DMS79 treated with DMSO at 0.1 percent for 48 hours (cell line): ENCODE measurements at places on chromosomes 2 and 18.

DNA sequence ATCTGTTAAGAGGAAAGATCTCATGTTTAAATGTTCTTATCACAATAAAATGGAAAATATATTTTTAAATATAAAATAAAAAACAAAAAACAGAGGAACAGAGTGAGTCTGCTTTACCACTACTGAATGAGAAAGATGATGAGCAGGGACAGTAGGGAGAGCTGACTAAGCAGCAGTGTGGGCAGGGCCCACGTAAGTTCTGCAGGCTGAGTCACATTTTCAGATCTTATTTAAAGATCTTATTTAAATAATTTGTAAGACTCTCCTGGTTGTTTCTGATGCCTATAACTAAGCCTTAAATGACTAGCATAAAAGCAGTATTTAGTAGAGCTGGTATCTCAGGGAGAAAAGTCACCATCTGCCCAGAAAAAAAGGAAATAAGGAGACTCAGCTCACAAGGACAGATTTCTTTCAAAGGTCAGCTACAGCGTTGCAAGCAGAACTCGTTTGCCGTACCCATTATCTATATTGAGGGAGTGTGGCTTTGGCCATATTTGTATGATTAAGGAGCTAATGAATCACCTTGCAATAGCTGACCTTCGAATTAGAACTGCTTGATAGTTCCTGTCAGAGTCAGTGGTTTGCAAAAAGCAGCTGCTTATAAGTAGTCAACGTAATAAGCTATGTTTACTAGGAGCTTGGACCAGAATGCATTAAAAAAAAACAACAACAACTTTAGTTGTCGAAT lies 322.1 kb upstream of the CHAC2 start:
- DNase-seq, result no peak

DNA sequence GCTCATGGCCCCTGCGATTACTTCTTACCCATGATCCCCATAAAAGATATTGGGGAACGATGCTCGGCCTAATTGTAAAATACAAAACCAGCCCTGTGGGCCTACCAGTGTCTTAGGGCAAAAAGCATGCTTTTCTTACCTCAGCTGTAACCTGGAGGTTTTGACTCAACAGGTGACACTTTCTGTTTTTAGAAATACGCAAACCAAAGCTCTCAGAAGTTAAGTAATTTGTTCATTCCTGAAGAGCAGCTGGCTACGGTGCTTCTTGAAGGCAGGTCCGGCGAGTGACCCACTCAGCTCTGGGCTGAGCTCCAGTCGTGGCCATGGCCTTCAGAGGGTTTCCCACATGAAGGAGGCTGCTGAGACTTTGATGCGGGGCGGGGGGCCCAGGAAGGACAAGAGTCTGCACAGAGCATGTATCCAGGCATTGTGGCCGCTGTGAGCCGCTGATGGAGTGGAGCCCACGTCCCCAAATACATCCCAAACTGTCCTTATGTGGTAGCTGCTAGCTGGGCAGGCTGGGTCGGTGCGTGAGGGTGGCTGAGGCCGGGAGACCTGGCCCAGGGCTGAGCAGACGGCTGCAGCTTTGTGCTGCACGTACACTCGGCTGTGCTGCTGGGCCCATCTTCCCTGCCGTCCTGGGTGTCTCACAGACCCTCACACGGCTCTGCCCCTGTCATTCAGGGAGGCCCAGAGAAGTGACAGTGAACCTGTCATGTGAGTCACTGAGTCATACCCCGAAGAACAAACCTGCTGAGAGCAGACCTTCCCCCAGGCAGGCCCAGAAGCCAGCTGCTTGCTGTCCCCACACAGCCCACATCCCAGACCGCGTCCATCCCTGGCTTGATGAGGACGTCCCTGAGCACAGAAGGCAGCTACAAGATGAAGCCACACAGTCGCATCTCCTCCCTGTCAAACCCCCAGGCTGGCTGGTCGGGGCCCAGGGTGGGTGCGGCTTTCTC lies 34.1 kb downstream of the ITGB1BP1 start:
- no peak for DNase-seq

DNA sequence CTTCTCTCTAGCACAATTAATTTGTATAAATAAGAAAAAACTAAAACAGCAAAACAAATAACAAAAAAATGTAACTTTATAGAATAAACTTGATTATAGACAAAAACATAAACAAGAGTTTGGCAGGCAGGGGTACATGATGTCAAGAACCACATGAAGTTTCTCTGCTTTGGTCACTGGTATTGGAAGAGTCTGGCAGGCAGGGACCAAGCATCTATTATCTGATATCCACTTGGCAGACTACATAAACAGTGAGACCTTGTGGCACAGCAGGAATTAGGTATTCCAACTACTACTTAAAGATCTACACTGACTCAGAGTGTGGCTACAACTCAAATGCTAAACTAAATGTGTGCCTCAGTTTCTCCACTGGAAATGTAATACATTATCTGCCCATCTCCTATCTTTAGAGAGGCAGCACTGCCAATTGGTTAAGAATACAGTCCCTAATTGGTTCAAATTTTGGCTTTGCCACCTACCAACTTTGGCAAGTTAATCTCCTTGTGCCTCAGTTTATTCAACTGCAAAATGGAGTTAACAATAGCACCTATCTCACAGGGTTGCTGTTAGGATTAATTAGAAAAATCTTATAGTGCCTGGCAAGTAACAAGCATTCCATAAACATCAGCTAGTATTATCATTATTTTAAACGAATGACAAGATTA lies 2.7 kb downstream of the MAP4K3 start:
- no peak for DNase-seq

DNA sequence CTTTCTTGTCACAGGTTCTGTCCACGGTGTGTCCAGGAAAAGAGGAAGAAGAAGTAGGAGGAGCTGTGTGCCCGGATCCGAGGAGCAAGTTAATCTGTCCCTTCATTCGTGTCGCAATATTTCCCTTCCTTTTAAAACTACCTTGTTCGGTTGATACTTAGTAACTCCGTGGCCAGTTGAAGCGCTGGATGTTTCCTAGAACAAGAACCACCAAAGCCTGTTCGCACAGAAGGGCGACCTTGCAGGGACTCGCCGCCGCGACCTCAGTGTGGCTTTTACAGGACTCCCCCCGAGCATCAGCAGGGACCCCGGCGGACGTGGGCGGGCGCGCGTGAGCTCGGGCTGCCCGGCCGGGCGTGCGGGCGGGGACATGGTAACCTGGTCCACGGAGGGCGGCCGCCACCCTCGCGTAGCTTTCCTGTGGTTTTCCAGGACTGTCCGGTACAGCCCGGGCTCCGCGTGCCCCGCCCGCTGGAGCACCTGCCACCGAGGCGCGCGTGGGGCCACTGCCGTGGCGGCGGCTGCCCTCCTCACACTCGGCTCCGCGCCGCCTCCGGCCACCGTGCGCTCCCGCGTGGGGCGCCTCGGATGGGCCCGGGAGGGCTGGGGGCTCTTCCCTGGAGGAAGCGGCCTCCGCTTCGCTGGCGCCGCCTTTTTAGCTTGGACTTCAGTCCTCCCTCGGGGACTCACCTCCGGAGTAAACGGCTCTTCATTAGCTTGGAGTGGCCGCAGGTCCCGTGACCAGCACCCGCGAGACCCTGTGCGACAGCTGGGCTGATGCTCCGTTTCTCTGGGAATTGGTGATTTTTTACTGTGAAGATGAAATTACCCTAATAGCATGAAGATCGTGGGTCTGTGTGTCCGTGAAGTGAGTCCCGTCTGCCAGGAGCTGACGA lies 9.2 kb upstream of the D2HGDH start:
- DNase-seq, result no peak

GRCh38 chr2:236536727-236537398 lies 32.8 kb upstream of the ACKR3 start:
- DNase-seq, result no peak

GRCh38 chr2:195473862-195474261 lies 183.2 kb upstream of the SLC39A10 start:
- no peak for DNase-seq

DNA sequence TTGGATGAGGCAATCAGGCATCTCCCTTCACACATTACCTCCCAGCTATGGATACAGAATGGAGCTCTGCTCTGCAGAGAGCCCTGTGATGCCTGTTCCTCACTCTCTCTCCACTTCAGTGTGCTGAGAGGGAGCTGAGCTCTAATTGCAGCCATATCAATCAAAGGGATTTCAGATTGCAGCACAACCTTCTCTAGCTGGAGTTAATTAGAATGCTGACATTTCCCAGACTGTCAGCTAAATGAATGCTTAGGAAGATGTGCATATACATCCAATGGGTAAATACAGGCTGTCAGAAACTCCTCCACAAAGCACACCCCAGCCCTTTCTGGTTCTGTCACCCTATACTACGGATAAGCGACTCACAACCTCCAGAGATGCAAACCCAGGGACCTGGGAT lies 402.6 kb downstream of the EIPR1 start:
- DNase-seq, result no peak
